GOT3 (cell line): ENCODE measurements at places on chromosomes 2 and 18.

- no peak for DNase-seq
Measured at GRCh38 chr18:8831112-8831511, 125.8 kb downstream of the MTCL1 start.

GRCh38 chr18:35074581-35074980 lies 33.4 kb downstream of the MAPRE2 start:
- DNase-seq = no peak

- DNase-seq = no peak
Measured at GRCh38 chr2:212957624-212958023, 193.8 kb downstream of the IKZF2 start.

DNA sequence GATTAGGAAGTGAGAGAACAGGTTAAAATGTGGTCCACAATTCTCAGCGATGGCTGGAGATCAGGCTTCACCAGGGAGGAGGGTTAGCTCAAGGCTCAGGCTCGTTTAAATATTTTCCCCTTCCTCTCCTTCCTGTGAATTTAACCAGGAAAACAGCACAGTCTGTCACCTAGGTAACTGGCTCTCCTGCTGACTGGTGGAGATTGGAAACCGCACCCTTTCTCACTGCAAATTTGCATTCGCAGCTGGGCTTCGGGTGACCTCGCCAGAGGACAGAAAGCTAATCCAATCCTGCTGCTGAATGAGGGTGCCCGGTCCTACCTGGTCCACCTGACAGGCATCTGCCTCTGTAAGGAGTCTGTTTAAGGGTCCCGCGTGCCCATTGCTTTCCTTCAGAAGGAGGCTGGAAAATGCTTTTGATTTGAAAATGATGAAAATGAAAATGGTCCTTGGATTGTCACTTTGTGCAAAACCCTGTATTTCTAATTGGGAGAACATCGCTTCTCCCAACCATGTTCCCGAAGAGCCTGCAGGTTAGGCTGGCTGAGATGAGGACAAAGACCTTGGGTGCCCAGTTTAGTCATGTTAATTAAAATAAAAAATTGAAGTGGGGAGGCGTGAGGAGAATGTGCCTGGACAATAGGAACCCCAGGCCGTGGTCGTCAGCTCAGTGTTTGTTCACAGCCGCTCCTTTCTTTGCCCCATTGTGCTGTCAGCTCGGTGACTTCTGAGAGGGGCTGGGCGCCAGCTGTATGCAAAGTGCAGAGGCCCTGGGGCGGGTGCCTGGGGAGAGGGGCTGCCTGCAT lies 43.4 kb upstream of the MTCL1 start:
- no peak for DNase-seq

DNA sequence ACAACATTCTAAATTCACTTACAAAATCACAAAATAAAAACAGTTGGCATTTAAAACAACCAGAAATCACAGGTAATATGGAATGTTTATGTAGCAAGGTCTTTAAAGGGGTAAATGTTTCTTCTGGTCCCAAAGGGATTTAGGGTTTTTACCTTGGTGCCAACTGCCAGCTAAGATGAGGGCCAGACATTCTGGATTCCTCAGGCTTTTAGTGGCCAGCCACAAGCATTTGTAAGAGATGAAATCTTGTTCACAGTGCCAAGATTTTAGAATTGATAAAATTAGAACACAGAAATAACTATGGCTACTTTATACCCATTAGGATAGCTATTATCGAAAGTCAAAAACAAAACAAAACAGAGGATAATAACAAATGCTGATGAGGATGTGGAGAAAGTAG lies 60.4 kb upstream of the CDKL4 start:
- no peak for DNase-seq

GRCh38 chr2:54818226-54818625 lies 94.8 kb downstream of the EML6 start:
- no peak for DNase-seq

DNA sequence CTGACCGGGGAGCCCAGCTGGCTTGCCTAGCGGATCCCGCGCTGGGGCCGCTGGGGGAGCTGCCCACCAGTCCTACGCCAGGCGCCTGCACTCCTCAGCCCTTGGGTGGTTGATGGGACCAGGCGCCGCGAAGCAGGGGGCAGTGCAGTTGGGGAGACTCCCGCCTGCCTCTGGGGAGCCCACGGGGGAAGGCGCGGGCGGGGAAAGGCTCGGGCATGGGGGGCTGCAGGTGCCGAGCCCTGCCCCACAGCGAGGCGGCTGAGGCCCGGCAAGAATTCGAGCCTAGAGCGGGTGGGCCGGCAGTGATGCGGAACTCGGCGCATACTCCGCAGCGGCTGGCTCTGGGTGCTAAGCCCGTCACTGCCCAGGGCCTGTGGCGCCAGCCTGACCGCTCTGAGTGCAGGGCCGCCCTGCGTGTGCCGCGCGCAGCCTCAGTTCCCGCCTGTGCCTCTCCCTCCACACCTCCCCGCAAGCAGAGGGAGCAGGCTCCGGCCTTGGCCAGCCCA lies 249.1 kb upstream of the TEKT4 start:
- no peak for DNase-seq

DNA sequence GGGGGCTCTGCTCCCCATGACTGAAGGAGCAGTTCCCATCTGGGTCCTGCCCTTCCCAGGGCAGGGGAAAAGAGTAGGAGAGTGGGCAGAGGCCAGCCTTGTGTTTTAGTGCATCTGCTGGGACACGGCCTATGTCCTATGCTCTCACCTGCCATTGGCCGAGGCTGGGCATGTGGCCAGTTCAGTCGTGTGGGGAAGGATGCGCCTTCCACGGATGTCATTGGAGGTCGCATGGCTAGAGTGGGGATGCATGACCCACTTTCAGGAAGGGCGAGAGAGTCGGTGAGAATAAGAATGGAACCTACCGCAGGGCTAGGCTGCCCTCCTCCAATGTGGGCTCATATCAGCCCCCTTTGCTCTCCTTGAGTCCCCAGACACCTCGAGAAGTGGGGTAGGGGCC lies 70.9 kb upstream of the HAAO start:
- no peak for DNase-seq

DNA sequence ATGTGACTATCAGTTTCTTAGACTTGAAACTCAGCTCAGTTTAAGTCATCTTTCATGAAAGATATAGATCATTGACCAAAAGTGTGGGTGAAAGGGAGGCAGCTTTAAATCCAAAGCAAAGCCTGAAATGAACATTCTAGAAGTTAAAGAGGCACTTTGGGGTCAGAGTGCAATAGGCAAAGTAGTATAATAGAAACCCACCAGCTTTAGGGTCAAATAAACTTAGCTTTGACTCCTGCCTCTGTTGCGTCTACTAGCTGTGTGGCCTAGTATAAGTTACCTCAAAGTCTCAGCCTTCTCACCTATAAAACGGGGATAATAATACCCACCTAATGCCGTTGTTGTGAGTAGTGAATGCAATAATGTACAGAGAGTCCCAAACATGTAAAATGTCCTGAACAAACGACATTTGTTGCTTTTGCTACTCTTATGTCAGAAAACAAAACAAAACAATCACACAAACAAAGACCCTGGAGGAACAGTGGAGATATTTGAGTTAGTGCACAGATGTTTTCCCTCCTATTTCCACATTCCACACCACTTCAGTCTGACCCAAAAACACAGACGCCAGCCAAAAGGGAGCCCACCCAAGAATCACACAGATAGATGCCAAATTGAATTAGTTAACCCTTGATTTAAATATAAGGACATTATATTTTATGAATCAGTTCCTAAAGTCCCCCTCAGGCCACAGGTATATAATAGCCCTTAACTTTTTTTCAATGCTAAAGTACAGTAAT lies 657.0 kb downstream of the ARHGAP15 start:
- no peak for DNase-seq

- DNase-seq = no peak
Measured at GRCh38 chr2:31241625-31242270, 7.8 kb downstream of the EHD3 start.

DNA sequence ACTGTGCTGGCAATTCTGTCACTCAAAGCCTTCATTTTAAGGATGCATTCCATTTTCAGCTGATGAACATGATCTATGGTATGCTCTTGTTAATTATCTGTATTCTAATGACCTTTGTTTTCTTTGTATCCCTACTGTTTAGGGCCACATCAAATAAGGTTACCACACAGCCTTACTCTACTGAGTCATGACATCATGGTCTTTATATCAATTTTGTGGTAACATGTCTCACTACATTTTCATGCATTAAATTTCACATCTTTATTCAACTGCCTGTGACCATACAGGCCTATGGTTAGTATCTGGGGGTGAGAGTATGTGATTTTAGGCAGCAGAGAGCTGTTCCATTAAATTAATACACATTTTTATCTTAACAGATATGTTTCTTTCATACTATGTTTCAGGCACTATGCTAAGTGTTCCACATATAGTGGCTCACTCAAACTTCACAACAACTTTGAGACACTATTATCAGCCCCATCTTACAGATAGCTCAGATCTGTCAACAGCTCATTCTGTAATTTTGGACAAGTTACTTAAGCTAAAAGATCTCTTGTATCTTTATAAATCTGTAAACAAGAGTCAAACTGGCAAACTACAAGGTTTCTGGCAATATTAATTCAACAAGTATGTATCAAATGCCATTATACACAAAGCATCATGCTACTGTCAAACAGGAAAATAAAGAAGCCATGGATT lies 18.0 kb downstream of the LRPPRC start:
- DNase-seq = no peak

DNA sequence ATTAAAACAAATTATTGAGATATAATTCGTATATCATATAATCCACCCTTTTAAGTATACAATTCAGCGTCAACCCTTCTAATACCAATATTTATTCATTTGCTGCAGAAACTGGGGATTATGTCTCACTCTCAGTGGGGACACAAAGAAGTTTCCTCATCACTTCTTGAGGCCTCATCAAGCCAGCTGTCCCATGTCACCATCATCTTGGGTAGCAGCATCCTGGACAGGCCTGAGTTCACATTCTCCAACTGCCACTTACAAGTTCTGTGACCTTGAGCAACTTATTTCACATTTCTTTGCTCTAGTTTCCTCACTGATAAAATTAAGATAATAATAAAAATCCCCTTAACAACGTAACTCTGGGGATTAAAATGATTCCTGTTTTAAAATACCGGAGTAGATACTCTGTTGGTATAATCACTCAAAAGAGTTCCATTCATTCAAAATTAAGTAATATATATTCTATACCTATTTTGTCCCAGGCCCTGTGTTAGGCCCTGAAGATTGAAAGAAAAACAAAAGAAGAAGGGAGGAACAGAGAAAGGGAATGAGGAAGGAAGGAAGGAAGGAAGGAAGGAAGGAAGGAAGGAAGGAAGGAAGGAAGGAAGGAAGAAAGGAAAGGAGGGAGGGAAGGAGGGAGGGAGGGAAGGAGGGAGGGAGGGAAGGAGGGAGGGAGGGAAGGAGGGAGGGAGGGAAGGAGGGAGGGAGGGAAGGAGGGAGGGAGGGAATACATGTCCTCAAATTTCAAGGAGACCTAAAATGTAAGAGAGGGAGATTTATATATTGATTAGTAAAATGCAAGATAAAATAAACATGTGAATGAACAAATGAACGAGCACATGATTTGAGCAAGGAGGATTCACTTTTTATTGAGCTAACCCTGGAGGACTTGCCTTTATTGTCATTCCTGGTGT lies 42.4 kb downstream of the NCKAP5 start:
- no peak for DNase-seq

GRCh38 chr2:64226611-64227010 lies 82.4 kb upstream of the PELI1 start:
- DNase-seq = no peak

DNA sequence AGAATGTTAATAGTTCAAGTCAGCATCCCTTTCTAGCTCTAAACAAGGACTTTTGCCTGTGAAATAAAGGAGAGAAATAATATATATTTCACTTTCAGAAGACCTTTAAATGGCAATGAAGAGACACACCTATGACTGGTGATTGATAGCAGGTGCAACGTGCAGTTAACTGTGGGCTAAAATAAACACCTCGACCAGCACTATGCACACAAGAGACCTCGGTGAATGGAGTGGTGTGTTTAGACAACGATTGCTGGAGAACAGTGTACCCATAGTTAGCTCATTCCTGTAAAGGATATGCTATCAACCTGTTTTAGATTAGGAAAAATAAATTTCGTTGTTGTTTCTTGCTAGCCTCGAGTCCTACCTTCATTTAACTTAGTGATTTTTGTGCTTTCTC lies 143.4 kb downstream of the NR4A2 start:
- no peak for DNase-seq

- no peak for DNase-seq
Measured at GRCh38 chr2:40955042-40955441, 503.2 kb upstream of the SLC8A1 start.

- no peak for DNase-seq
Measured at GRCh38 chr2:219985017-219985416, 357.6 kb downstream of the SLC4A3 start.

- no peak for DNase-seq
Measured at GRCh38 chr18:9898792-9899549, 13.2 kb downstream of the TXNDC2 start.

DNA sequence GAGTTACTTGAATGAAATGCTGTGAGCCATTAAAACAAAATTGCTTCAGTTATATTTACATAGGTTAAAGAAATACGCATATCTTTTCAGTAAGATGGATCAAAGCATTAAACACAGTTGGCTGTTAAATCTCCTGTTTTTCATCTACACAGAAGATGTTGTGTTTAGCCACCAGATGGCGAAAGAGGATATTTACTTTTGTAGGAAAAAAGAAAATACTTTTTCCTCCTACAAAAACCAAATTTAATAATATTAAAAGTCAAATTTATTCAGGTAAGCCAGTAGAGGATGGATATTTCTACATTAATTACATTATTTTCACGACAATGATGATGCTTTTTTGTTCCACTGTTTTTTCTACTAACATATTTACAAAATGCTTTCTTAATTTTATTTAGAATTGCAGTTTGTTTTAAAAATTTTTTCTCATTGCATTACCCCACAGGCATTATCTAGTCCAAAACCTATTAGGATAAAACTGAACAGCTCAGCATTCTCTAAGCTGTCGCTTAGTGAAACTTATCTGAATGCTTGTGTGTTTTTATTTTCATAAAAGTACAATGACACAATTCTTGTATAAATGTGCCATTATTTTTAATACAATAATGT lies 173.7 kb downstream of the ASXL3 start:
- DNase-seq = no peak

DNA sequence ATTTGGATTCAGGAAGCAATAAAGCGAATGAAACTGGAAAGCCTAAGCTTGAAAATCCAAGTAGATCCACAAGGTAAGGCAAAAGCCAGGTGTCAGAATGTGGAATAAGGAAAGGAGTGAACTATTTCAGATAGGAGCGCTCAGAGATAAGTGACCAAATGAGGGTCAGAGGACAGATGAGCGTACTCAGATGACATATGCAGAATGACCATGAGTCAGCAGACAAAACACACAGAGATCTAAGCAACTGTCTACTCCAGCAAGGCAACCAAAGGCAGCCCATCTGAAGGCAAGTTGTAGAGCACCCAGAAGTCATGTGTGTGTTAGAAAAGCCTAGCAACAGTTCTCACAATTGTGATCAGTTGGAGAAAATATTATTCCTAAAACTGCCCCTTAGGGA lies 548.4 kb upstream of the FSHR start:
- no peak for DNase-seq
